ENCODE measurements at places on chromosomes 16 and 17.

- DNase-seq, result no peak
These were observed 70.6 kb upstream of the HS3ST2 start for GRCh38 chr16:22743401-22743800.

GRCh38 chr16:77289331-77289809, 90.2 kb downstream of the SYCE1L start:
- DNase-seq, result no peak

GRCh38 chr17:8155231-8155995, 3.2 kb upstream of the PER1 start:
- DNase-seq, result no peak

DNA sequence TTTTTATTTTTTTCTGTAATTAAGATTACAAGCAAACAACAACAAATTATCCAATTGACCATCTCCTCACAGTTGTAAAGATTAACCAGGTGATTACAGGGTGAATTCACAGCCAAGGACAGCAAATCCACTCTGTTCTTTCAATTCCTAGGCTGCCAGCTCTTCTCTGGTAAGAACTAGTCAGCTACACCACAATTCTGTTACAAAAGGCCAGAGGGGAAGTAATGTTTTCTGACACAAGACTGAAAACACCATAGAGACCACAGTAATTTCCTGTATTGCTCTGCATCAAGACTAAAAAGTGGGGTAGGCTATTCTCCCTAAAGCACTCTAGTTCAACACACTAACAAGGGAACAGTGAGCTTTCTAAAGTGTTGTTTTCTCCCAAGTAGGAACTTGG, 10.6 kb downstream of the CA10 start:
- no peak for DNase-seq

- no peak for DNase-seq
These were observed 12.9 kb downstream of the HEATR6 start for GRCh38 chr17:60065867-60066266.

DNA sequence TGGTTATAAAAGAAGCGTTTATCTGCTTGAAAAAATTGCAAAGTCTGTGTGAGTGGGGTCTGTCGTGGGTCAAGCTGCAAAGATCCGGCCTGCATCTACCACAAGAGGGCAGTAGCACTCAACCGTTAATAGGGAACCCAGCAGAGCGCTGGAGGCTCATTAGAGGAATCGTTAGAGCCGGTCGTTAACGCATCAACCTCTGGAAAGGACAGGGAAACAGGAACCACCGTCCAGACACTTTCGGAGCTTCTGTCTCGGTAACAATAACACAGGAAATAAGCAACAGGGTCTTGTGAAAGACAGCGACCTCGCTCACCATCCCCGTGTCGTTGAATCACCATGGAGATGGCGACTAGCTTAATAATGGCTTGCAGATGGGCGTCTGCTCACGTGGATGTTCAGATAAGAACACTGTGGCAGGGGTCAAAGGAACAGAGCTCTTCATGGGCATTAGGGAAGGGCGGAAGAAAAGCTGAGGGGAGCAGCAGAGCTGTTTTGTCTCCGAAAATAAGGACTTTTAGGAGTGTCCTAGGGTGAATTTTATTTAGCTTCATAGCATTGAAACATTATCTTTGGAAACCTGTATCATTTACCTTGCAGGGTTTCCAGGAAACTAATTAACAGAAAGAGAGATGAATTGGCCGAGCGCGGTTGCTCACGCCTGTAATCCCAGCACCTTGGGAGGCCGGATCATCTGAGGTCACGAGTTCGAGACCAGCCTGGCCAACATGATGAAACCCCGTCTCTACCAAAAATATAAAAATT, 11.9 kb upstream of the NSRP1 start:
- peak; percentile 56 for DNase-seq

DNA sequence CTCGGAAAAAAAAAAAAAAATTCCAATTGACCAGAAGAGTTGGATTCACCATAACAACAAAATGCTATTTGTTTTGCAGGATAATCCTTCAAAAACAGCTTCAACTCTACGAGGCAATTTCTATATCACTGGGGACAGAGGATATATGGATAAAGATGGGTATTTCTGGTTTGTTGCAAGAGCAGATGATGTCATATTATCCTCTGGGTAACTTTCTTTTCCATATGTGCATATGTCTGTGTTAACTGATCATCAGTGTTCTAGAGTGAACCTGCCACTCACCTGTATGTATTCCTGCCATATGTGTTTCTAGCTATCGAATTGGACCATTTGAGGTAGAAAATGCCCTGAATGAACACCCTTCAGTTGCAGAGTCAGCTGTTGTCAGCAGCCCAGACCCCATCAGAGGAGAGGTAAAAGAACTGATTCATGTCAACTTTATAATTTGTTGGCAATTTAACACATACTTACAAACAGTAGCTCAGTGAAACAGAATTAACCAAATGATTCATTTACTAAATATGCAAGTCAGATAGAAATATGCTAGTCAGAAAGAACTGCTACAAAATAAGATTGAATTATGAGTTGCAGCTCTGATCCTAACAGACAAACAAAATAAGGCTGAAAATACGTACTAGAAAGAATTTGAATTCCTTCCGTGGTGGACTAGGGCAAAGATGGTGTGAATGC, 14.2 kb downstream of the ERI2 start:
- DNase-seq, result no peak

GRCh38 chr17:3722716-3723115, 987 bp upstream of the HASPIN start:
- no peak for DNase-seq

GRCh38 chr17:4247361-4247970, 16.3 kb downstream of the ANKFY1 start:
- peak; percentile 65 for DNase-seq

- DNase-seq, result no peak
These were observed 8.8 kb downstream of the MLYCD start for GRCh38 chr16:83907631-83908250.

GRCh38 chr17:41737680-41738023, 3.2 kb upstream of the HAP1 start:
- DNase-seq, result no peak

GRCh38 chr17:30091121-30091670, 25.4 kb upstream of the NSRP1 start:
- no peak for DNase-seq

DNA sequence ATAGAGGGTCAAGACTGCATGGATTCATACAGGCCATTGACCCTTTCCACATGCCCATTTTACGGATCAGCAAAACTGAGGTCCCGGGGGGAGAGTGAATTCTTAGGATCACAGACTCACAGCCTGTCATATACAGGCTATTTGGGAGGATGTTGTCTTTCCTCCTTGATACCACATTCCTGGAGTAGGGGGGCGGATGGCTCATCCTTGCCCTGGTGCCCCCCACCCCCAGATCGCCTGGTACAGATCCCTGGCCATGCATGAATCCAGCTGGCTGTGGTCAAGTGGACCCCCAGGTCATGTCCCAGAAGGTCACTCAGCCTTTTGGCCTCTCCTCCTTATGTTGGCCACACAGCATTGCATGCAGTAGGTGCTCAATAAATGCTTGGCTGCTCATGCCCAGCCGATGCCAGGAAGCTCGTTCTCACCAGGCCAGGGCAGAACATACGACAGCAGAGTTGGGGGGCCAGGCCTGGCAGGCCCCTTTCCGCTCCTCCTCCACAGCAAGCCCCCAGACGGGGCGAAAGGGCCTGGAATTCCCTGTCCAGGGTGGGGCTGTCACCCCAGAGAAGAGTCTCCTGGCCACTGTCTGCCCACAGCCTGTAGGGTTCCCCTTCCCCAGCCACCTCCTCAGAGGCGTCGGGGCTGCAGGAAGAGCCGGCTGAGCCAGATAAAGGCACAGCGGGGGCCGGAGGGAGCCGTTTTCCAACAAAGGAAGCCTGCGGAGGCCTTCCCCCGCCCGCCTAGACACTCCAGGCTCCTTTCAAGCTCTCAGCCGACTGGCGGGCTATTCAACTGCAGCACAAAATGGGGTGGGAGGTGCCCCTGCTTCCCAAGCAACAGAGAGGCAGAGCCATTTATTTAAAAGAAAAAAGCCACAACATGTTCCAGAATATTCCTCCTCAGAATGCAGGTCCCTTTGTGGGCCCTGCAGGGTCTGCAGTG, 215.7 kb upstream of the CIBAR2 start:
- peak; percentile 83 for DNase-seq

DNA sequence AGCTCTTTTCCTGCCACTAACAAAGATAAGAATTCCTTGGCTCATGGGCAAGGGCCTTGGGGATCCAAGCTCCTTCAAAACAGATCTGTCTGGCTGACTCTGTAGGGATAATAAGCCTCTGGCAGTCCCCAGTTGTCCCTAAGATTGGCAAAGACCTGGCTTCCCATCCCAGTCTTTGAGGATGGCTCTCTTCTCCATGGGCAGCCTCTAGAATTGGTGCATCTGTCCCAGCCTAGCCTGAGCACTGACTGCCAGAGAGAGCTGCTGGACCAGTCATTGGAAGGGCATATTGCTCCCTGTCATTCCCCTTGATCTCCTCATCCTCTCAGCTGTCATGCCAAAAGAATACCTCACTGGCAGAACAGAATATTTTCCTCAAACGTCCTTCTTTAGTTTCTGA, 13.2 kb upstream of the CUEDC1 start:
- no peak for DNase-seq

DNA sequence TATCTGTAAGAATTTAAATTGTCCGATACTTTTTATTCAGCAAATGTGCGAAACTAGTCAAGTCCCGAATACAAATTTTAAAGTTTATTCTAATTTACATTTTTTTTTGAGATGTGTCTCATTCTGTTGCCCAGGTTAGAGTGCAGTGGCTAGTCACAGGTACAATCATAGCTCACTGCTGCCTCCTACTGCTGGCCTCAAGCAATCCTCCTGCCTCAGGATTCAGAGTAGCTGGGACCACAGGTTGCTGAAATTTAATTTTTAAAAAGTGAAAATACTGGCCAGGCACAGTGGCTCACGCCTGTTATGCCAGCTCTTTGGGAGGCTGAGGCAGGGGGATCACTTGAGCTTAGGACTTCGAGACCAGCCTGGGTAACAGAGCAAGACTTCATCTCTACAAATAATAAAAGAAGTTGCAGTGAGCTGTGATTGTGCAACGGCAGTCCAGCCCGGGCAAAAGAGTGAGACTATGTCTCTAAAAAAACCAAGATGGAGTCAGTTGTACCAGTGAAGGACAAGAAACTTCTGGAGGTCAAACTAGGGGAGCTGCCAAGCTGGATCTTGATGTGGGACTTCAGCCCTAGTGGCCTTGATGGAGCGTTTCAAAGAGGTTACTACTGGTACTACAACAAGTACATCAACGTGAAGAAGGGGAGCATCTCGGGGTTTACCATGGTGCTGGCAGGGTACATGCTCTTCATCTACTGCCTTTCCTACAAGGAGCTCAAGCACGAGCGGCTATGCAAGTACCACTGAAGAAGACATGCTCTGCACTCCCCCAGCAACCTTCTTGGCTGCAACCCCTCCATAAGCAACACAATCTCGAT, 5.6 kb downstream of the POLG2 start:
- DNase-seq, result no peak

- no peak for DNase-seq
These were observed 8.1 kb upstream of the EPX start for GRCh38 chr17:58184308-58184985.

DNA sequence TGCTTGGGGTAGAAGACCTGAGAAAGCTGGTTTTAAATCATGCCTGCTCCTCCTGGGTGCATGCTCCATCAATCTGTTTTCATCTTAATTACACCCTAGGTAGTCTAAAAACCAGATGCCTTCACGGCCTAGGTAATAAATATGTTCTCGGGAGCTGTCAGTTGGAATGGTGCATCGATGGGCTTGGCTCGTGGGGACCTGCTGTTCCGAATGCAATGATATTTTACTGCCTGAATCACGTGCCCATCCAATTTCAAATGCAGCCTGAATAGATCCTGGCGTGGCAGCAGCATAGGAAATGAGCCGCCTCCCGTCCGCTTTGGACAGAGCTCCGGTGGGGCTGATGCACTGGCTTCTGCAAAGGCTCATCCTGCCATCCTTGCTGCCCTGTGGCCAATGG, 18.8 kb upstream of the FAAP100 start:
- no peak for DNase-seq

DNA sequence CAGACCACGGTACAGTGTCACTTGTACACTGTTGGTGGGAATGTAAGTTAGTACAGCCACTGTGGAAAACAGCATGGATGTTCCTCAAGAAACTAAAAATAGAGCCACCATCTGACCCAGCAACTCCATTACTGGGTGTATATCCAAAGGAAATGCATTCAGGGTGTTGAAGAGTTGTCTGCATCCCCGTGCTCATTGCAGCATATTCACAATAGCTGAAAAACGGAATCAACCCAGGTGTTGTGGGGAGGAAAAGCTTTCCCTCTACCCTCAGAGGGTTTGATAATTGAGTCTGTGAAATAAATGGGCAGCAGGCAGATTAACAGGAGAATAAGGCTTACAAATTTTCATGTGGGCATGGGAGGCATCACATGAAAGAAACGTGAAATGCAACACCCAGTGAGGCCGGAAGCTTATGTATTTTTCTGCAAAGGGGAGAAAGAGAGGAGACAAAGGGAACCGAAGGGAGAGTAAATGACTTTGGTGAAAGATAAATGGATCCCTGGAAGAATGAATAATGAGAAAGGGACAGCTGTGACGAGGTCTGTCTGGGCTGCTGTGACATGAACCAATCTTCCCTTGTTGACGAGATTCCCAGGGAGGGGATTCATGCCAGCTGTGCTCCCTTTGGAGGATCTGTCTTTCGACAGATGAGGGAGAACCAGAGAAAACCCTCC, 106.2 kb downstream of the KCNJ12 start:
- no peak for DNase-seq

DNA sequence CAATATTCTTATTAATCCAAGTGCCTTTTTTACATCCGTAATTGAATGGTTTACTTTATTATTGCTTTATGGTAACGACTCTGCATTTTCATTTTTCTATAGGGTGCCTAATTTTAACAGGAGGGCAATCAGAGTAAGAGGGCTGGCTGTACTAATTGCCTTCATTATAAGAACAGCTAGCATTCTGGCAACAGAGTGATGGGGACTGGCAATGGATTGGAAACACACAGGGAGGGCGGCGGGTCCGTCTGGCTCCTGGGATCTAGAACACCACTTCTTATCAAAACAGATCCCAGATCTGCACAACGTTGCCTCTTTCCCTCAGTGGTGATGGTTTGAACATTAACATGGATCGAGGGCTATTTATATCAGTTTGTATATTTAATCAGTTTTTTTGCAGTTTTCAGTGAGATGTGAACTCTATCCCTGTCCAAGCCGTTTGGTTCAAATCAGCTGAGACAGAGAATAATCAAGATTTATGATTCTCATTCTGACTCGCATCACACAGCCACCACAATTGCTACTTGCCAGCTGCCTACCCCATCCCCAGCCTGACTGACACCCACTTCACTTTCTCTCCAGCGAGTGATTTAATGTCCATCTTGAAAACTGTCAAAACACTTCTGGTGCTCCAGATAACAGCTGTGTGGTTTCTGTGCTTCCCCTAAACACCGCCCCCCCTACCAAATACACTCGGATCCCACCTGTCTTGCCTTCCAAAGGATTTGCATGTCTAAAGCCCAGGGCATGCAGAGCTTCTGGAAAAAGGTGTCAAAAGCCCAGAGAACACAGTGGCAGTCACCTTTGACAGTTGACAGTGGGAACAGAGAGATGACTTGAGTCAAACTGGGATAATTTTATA, 327.9 kb downstream of the HS3ST4 start:
- peak; percentile 66 for DNase-seq

GRCh38 chr17:50303596-50303995, 29.3 kb downstream of the TMEM92 start:
- DNase-seq, result no peak

- DNase-seq, result no peak
These were observed 124.9 kb downstream of the RBFOX3 start for GRCh38 chr17:79485991-79486390.

Measured in NCI-H187 (cell line).